ENCODE measurements at places on chromosomes 1 and 21.

GRCh38 chr1:8822373-8823294 lies 5.2 kb upstream of the RERE start:
- no peak for DNase-seq

DNA sequence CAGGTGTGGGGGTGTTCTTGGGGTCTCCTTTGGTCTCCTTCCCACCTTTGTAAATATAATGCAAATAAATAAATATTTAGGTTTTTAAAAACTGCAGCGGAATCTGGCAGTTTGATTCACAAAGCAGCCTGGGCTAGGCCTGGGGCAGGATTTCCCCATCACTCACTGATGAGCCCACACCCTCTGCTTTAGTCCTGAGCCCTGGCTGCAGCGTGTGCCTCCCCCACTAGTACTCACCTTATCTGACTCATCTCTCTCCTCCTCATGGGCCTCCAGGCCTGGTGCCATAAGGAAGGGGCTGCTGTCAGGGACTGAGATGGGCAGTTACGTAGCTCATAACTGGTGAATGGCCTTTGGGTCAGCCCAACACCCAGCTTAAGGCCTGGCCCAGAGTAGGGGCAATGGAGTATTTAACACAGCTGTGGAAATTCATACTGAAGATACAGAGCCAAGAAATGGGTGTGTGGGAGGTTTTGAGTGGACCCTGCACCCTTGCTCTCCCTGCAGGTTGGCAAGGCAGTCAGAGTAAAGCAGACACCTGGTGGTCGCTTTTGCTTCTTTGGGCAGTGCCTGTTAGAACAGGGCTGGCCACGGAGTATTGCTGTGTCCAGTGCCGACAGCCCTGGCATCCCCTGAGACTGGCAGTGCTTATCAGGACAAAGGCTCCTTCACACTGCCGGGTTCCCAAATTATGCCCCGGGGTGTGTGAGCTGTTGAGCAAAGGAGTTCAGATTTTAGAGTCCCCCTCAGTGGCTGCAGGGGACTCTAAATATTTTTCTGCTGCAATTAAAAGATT lies 39.7 kb downstream of the AZIN2 start:
- no peak for DNase-seq

DNA sequence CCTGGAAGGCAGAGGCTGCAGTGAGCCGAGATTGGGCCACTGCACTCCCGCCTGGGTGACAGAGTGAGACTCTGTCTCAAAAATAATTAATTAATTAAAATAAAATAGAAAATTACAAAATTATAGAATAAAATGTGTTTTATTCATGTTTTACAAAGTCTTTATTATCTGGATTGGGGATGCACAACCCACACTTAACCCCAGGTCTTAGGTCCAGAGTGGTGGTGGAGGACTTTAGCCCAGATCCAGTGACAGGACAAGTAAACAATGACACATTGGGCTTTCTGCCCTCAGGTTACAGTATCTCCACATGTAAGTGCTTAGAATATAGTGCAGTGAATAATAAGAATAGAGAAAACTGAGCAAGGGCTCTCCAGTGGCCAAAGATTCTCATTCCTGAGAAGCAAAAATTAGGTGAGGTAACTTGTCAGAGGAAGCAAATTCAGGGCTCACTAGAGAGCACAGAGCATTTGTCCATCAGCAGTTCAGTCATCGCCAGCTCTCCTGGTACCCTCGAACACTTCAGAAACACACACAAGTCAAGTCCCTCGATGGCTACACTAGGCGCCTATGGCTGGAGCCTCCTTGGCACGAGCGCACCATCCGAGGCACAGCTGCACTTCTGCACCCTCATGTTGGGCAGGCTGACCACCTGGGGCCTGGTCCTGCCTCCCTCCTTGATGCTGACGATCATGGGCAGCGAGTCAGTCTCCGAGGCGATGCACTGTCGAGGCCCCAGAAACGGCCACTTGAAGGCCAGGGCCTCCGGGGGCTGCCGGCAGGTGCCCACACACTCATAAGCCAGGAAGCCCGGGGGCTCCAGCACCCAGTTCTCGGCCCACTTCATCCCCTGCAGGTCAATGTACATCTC lies 2.6 kb downstream of the LEFTY1 start:
- no peak for DNase-seq

GRCh38 chr1:60063561-60063960 lies 10.0 kb downstream of the C1orf87 start:
- DNase-seq, result no peak

DNA sequence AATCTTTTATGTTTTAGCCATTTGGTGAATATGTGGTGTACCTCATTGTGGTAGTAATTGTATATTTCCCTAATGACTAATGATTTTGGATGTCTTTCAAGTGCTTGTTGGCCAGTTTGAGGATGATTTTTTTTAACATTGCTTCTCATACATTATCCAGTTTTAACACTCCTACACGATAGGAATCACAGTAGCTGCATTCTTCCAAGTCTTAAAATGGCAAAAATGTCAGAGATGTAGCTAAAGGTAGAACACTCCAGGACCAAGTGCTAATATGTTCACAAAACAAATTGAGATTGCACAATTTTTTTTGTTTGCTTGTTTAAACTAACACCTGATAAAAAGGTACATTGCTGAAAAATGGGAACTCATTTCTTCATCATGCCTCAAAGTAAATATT lies 11.7 kb downstream of the USP25 start:
- no peak for DNase-seq

GRCh38 chr1:158818975-158819431 lies 12.1 kb upstream of the MNDA start:
- no peak for DNase-seq

- DNase-seq, result peak; percentile 59
These were observed at the start of gene PLXNA2 for GRCh38 chr1:208243967-208244916. TSS of gene PLXNA2 (minus strand) at chr1:208244384. CDS start at chr1:208217922, 26,462 bp downstream.

- no peak for DNase-seq
These were observed 96.0 kb upstream of the TNFSF4 start for GRCh38 chr1:173302890-173303829.

DNA sequence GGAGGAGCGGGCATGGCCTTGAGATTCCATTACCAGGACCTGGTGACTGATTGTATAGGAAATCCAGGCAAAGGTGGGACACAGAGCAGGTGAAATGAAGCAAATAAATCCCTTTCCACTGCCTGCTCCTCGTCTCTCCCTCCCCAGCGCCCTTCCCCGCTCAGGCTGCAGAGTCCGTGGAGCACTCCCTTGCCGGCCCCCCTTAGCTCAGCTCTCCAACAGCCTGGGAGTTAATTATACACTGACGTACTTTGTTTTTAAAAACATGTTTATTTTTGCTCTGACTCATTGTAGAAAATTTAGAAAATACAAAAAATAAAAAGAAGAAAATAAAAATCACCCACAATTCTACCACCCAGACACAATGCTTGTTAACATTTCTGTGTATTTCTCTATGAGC lies 61.7 kb downstream of the LGR6 start:
- no peak for DNase-seq

GRCh38 chr1:36223381-36223995 lies 755 bp upstream of the THRAP3 start:
- no peak for DNase-seq

DNA sequence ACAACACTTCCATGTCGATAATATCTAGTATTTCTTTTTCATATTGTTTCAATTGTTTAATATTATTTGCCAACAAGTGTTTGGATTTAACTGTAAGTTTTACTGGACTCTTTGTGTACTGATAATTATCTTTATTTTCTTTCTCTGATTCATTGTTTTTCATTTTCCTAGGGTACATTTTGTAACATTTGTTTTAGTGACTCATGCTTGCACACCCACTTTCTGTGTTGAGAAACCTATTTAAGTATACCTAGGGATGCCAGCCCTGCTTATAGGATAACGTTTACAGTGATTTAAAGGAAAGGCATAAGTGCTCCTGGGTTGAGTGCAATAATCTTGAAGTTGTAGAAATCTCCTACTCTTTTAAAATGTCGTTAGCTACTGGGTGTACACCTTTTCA lies 1386.0 kb upstream of the ADGRL4 start:
- DNase-seq, result no peak

- DNase-seq, result no peak
These were observed 93.4 kb downstream of the ADARB1 start for GRCh38 chr21:45167796-45168222.

- DNase-seq, result no peak
These were observed 66.8 kb upstream of the ACTL8 start for GRCh38 chr1:17688217-17688810.
